ENCODE measurements at places on chromosomes 6 and 20.

DNA sequence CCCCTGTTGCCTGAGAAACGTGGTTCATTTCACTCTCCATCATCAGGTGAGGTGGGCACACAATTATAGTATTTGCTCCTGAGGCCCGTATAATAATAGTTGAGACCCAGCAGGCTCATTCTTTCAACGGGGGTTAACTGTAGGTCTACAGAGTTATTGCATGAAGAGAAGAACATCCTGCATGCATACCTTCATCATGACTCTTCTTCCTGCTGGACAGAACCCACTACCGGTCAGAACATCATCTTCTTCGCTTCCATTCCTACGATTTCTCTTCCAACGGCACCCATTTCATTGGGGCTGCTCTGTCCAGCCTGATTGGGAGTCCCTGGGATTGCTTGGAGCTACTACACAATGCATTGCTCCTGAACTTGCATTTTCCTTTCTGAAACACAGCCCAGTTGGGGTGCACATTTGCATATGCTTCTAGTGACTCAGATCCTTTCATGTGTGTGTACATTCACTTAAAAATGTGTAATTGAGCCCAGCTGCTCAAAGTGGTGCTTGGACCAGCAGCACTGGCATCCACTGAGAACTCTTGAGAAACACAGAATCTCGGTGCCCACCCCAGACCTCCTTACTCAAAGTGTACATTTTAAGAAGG lies 57.4 kb downstream of the SLC24A3 start:
- H3K27me3 ChIP-seq = no peaks in the 10 kb centered on the region
- no peak overlapping the region for H3K4me3 ChIP-seq
- no peaks in the 10 kb centered on the region for H3K36me3 ChIP-seq
- no peak for DNase-seq
- H3K4me1 ChIP-seq = no peaks in the 10 kb centered on the region

DNA sequence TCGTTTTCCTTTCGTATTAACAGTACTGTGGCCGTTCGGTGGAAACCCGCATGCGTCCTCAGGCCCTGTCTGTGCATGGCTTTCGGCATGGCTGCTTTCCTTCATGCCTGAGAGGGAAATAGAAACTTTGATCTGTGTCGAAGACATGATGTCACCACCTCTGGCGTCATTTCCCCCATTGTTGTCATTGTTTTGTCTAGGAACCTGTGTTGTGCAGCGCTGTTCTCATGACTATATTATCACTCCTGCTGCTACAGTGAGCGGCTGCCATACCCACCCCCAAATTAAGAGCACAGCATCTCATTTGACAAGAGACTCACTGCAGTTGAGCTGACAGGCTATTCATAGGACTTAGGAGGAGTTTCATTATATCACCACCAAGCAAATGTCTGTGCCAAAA lies 172.3 kb downstream of the TMEM242 start:
- no peak for DNase-seq
- no peaks in the 10 kb centered on the region for H3K27me3 ChIP-seq
- no peak overlapping the region for H3K4me3 ChIP-seq
- H3K27ac ChIP-seq = no peak overlapping the region
- peaks cover 8% of the 10 kb centered on the region for H3K36me3 ChIP-seq

- no peak overlapping the region for H3K4me3 ChIP-seq
- H3K36me3 ChIP-seq = no peaks in the 10 kb centered on the region
- DNase-seq = no peak
- H3K27me3 ChIP-seq = no peaks in the 10 kb centered on the region
Observed at GRCh38 chr6:3957321-3957720, 108.1 kb downstream of the FAM50B start.

DNA sequence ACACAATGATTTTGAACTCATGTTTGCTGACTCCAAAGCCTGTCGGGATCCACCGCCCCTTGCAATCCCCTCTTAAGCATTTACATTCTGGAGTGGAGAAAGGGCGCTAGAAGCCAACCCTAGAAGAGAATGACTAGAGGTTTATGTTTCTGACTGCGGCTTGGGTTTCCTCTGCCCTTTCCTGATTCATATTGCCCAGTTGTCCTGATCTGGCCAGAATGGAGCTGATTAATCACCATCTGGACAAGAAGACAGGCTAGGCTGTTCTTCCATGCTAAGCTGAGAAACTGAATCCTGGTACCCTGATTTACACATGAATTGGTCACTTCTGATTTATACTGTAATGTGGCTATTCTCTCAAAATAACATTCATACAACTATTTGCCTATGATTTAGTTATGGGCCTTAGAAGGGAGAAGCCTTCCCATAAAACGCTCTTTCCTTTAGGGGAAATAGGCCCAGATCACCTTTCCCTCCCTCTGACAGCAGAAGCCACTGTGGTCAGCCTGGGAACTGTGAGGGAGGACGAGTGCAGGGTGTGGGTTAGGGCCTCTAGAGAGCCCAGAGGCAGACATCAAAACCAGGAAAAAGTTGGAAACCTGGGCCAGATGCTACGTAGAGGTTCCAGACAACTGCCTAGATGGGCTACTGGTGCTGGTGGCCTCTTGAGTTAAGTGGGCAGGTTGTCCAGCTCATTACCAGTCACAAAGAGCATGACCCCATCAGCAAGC lies 199.2 kb upstream of the PRDM1 start:
- no peak overlapping the region for H3K4me3 ChIP-seq
- no peaks in the 10 kb centered on the region for H3K4me1 ChIP-seq
- no peaks in the 10 kb centered on the region for H3K27me3 ChIP-seq
- H3K27ac ChIP-seq = no peak overlapping the region
- no peak for DNase-seq

- no peaks in the 10 kb centered on the region for H3K36me3 ChIP-seq
- no peak overlapping the region for H3K4me3 ChIP-seq
- no peak for DNase-seq
- H3K27ac ChIP-seq = no peak overlapping the region
- peaks cover 84% of the 10 kb centered on the region for H3K27me3 ChIP-seq
Observed at GRCh38 chr20:723756-724155, 44.5 kb downstream of the SLC52A3 start.

DNA sequence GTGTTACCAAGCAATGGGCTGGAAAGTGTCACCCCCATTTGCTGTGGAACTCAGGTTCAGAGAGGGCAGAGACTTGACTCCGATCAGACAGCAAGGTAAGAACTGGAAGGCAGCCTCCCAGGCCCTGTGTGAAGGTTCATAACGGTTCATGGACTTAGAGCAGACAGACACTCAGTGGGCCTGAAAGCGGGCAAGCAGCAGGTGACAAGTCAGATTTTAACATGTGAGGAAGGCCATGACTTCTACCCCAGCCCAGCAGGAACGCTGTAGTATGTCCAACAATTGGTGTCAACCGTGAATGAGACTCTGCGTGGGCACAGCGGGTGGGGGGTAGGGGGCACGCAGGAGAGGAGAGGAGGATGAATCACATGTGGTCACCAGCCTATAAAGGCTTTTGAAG lies 217.6 kb upstream of the SNX9 start:
- H3K4me3 ChIP-seq = no peak overlapping the region
- H3K36me3 ChIP-seq = no peaks in the 10 kb centered on the region
- H3K27me3 ChIP-seq = no peaks in the 10 kb centered on the region
- no peak for DNase-seq
- no peak overlapping the region for H3K27ac ChIP-seq
- H3K4me1 ChIP-seq = peaks cover 15% of the 10 kb centered on the region

DNA sequence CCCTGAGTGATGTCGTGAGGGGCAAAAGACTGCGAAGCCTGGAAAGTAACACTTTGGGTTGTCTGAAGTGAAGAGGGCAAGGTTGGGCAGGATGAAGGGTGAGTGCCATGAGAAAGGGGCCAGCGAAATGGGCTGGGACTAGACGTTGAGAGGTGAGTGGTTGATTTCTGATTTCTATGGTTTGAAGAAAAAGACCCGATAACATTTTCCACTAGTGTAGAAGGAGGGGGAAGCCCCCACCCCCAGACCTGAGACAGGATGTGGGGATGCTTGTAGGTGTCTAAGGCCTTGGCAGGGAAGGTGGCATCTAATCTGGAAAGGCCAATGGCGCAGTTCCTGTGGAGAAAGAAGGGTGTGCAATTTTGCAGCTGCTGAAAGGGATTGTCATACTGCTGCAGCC lies 25.3 kb upstream of the KIF3B start:
- H3K4me3 ChIP-seq = no peak overlapping the region
- H3K4me1 ChIP-seq = no peaks in the 10 kb centered on the region
- DNase-seq = no peak
- H3K36me3 ChIP-seq = no peaks in the 10 kb centered on the region
- H3K27ac ChIP-seq = no peak overlapping the region
- no peaks in the 10 kb centered on the region for H3K27me3 ChIP-seq

DNA sequence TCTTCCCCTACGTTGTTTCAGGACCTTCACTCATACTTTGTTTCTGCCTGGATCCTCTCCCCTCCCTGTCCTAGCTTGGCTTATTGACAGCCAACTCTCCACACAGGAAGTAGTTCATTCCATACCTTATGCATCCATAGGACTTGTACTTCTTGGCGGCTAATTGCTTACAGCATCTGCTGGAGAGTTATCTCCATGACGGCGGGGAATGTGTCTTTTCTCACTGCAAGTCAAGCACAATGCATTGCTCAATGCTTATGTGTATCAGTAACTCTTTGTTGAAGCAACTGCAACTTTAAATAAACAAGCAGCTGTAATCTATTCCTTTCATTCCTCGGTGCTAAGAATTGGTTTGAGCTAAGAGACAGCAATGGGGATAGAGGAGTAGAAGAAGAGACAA lies 551.3 kb upstream of the EPHA7 start:
- no peak overlapping the region for H3K27ac ChIP-seq
- DNase-seq = no peak
- H3K36me3 ChIP-seq = no peaks in the 10 kb centered on the region

- no peak for DNase-seq
- no peak overlapping the region for H3K4me3 ChIP-seq
- H3K36me3 ChIP-seq = no peaks in the 10 kb centered on the region
- H3K4me1 ChIP-seq = no peaks in the 10 kb centered on the region
- H3K27me3 ChIP-seq = peaks cover 3% of the 10 kb centered on the region
- H3K27ac ChIP-seq = no peak overlapping the region
Observed at GRCh38 chr6:14360565-14360964, 243.0 kb downstream of the CD83 start.

- no peak overlapping the region for H3K4me3 ChIP-seq
- no peaks in the 10 kb centered on the region for H3K36me3 ChIP-seq
- no peak for DNase-seq
- peaks cover 19% of the 10 kb centered on the region for H3K4me1 ChIP-seq
- H3K27me3 ChIP-seq = no peaks in the 10 kb centered on the region
Observed at GRCh38 chr6:25346064-25346463, 66.9 kb downstream of the CARMIL1 start.

GRCh38 chr6:146358431-146359046 lies 185.1 kb upstream of the RAB32 start:
- H3K27ac ChIP-seq = no peak overlapping the region
- peaks cover 4% of the 10 kb centered on the region for H3K4me1 ChIP-seq
- no peak overlapping the region for H3K4me3 ChIP-seq
- DNase-seq = no peak
- H3K36me3 ChIP-seq = no peaks in the 10 kb centered on the region

DNA sequence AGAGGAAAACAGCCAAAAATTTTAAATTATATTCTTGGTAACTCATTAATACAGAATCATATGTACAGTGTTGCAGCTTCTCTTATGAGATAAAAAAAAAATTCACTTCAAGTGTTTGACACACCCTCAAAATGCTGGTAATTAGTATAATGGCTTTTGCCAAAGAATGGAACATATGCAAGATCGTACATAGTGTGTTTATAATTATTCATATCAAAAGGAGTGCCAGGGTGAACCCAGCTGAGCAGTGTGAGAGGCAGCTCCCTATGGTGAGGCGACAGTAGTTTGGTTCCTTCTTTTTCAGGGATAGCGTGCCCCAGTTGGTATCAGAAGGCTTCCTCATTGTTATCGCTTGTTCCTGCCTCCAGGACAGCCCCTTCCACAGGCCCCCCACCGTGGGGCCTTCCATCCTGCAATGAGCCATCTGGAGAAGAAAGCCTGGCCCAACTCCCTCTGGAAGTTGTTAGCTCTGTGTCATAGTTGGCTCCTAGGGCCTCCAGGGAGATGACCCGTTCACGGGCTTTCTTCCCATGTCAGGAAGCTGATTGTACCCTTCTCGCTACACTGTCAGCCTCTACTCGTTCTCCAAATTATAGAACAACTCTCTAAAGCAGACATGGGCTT lies 150.7 kb downstream of the FRK start:
- no peaks in the 10 kb centered on the region for H3K4me1 ChIP-seq
- H3K36me3 ChIP-seq = no peaks in the 10 kb centered on the region
- H3K27ac ChIP-seq = no peak overlapping the region
- H3K4me3 ChIP-seq = no peak overlapping the region

- H3K4me3 ChIP-seq = no peak overlapping the region
- H3K36me3 ChIP-seq = no peaks in the 10 kb centered on the region
- peaks cover 6% of the 10 kb centered on the region for H3K4me1 ChIP-seq
Observed at GRCh38 chr6:52160472-52161104, 25.6 kb upstream of the IL17A start.

- H3K27me3 ChIP-seq = no peaks in the 10 kb centered on the region
- no peaks in the 10 kb centered on the region for H3K36me3 ChIP-seq
- no peak overlapping the region for H3K4me3 ChIP-seq
- DNase-seq = no peak
- H3K27ac ChIP-seq = no peak overlapping the region
Observed at GRCh38 chr6:112373866-112374520, 26.9 kb downstream of the RFPL4B start.

DNA sequence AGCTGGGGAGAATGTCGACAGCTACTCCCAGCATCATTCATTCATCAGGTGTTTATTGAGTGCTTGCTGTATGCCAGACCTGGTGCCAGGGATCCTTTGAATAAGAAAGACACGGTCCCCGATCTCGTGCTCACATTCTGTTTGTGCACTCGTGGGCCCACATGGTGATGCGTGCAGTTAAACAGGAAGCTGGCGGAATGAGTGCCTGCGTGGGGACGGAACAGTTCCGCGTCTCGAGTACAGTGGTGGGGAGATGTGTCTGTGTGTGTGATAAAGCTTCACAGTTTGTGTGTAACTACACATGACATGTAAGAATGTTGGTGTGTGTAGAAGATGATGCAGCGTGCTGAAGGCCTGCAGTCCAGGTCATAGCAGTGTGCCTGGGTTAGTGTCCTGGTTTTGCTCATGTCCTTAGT lies 6.5 kb downstream of the RBM38 start:
- H3K4me3 ChIP-seq = no peak overlapping the region
- H3K27me3 ChIP-seq = no peaks in the 10 kb centered on the region
- H3K27ac ChIP-seq = no peak overlapping the region
- H3K4me1 ChIP-seq = peaks cover 27% of the 10 kb centered on the region

DNA sequence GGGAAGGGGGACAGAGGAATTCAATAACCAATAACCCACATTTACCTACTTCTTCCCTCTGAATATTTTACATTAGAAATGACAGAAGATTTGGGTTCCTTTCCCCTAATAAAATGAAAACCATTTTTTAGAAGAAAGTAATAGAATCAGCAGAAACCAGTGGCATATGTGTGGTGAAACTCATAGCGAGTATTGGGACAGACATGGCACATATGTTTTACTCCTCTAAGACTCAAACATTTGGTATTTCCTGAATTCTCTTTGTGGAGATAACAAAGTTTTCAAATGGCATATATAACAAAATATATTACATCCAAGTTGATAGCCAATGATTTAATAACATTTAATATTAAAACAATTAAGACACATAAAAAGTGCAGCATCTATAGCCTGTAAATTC lies 12.9 kb upstream of the BEND3 start:
- no peaks in the 10 kb centered on the region for H3K27me3 ChIP-seq
- no peaks in the 10 kb centered on the region for H3K36me3 ChIP-seq
- H3K27ac ChIP-seq = no peak overlapping the region
